Right hindlimb (tissue), 1 donor: ENCODE measurements at places on chromosomes 5 and 9.

DNA sequence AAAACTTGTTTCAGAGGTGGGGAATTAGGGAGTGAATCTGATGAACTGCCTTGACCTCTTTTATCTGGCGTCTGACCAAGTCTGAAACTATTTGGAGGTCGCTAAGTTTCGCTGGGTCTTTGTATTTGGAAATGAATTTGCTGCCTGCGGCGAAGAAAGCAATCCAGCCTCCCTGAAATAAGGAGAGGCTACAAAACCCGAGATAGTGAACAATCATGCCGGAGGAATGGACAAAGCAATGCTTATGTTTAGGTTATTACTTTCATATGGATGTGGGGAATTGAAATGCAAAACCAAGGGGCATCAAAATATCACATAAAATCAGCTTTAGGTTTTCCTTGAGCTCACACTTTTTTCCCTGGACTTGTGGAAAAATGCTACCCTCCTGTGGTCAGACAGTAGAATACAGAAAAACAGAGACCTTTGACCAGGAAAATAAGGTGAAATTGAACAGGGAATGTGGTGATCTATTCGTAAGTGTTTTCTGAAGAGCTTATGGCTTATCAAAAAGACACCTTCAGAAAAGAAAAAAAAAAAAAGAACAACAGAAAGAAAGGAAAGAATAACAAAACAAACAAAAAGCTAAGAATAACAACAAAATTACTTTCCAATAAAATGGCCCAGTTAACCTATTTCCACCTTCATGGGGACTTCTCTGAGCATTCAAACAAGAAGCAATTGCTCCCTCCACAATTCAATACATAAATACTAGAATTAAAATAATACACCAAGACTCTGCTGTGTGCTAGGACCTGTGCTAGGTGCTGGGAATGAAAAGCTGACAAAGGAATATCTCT, 68.6 kb upstream of the DPYSL3 start:
- DNase-seq = peak; percentile 39

DNA sequence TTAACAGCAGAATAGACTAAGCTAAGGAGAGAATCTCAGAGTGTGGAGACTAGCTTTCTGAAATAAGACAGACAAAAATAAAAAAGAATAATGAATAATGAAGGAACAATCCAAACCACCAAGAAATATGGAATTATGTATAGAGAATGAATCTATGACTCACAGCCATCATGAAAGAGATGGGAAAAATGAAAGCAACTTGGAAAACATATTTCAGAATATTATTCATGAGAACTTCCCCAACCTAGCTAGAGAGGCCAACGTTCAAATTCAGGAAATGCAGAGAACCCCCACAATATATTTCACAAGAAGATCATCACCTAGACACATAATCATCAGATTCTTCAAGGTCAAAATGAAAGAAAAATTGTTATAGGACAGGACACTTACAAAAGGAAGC, 349.0 kb upstream of the MPDZ start:
- DNase-seq = no peak

GRCh38 chr9:131116281-131117120, 8.9 kb upstream of the NUP214 start:
- no peak for DNase-seq

- no peak for DNase-seq
Observed at GRCh38 chr9:104960662-104961061, 32.7 kb upstream of the ABCA1 start.

GRCh38 chr5:171840066-171840465, 54.4 kb downstream of the SMIM23 start:
- DNase-seq = no peak

GRCh38 chr5:2110934-2111462, 228.3 kb upstream of the IRX4 start:
- DNase-seq = no peak

DNA sequence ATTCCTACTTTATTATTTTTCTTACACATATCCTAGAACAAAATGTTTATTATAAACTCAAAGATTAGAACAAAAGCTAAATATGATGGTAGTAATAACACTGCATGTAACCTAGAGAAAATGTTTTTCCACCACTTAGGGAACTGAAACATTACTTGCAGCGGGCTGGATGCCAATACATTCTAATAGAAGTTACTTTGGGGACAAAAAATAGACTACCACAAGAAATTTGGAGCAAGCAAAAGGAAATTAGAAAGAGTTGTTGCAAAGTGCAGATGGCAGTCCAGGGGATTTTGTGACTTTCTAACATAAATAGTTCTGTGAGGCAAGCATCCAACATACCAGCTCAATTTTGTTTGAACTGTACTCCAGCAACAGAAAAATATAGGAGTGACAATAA, 255.3 kb upstream of the GRIN3A start:
- DNase-seq = peak; percentile 21

GRCh38 chr9:74953235-74953751, 581 bp upstream of the C9orf40 start:
- DNase-seq = peak; percentile 66

DNA sequence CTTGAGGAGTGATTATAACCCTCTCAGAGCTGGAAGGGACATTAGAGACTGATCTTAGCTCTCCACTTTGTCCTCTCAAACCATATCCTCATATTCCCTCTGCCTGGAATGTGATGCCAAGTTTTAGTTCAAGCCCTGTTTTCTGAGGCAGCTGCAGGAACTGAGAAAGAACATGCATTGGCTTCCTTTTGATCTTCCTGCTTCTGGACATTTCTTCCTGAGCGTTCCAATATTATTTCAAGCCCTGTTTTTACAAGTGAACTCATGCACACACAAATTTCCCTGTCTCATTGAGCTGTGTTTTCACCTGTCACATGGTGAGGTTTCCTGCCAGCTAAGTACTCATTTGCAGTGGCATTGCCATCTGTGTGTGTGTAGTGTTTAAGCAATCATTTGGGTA, 17.0 kb downstream of the FOCAD start:
- no peak for DNase-seq

- no peak for DNase-seq
Observed at GRCh38 chr9:107292821-107293542, 9.9 kb downstream of the RAD23B start.

- DNase-seq = peak; percentile 76
Observed at GRCh38 chr9:129584136-129584535, 36.8 kb downstream of the C9orf50 start.

GRCh38 chr5:111532886-111533582, 20.7 kb upstream of the STARD4 start:
- no peak for DNase-seq

GRCh38 chr9:16367605-16368231, 502.8 kb downstream of the BNC2 start:
- DNase-seq = no peak

- DNase-seq = no peak
Observed at GRCh38 chr5:7250004-7250403, 145.9 kb upstream of the ADCY2 start.

DNA sequence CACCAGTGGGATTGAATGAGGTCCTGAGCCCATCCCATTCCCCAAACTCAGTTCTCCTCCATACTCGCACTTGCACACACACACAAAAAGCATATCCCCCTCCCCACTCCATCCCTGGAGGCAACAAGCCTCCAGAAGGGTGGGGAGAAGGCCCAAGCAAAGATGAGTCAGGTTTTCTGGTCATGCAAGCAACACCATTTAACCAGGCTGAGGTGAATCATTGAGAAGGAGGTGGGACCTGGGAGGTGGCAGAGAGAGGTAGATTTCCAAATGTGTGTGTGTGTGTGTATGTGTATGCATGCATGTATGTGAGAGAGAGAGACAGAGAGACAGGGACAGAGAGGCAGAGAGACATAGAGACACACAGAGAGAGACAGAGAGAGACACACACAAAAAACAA, 185.2 kb upstream of the TRIM32 start:
- no peak for DNase-seq

DNA sequence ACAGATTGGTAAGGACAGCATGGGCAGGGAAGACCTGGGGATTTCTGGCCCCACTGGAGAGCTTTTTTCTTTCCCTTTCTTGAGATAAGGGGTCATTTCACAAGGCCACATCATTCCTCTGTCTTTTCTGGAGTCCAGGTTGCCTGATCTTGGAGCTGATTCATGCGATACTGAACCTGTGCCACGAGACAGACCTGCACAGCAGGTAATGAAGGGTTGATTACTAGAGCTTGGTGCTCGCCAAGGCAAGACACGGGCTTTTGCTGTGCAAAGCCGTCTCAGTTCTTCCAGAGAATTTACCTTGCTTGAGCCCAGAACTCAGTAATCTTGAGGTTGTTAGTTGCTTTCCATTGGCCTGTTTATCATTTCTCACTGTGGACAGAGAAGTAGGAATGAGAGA, 39.2 kb downstream of the NUP188 start:
- DNase-seq = no peak

GRCh38 chr5:131150408-131150807, 14.6 kb downstream of the HINT1 start:
- DNase-seq = no peak

GRCh38 chr9:22813529-22813928, 366.9 kb downstream of the DMRTA1 start:
- DNase-seq = no peak

GRCh38 chr9:18834740-18835361, 198.2 kb downstream of the SAXO1 start:
- DNase-seq = no peak

DNA sequence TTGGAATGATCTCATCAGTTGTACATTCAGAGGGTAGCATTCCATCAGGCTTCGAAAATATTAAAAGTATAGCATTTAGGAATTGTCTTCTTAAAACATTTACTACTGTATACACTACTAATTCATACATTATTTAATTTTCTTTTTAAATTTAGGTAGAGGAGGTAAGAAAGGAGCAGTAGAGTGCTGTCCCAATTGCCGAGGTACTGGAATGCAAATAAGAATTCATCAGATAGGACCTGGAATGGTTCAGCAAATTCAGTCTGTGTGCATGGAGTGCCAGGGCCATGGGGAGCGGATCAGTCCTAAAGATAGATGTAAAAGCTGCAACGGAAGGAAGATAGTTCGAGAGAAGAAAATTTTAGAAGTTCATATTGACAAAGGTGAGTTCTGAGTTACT, 5.2 kb downstream of the DNAJA1 start:
- DNase-seq = no peak

DNA sequence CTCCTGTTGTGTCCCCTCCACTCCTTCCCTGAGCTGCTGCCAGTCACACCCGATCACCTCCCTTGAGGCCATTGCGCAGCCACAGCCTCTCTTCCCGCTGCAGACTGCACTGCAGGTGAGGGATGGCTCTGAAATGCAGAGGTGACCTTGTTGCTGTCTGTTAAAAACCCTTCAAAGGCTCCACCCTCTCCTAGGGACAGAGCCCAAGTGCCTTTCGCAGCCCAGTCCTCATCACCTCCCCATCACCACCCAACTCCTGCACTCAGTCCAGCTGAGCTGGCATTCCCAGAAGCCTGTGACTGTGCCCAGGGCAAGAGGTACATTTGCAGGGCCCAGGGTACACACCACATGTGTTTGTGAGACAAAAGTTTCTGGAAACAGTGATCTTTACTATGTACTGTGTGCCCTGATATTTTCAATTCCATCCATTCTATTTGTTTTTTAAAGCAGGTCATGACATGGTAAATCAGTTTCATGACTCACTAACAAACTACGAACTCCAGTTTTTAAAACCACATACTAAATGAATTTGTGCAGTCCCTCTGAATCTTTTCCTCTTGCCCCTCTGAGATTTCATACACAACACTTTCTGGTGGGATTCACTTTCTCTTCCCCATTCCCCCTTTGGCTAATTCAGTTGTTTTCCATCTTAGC, 73.0 kb upstream of the SPOCK1 start:
- no peak for DNase-seq
